ENCODE measurements at places on chromosomes 1 and 21.

- DNase-seq = no peak
Observed at GRCh38 chr1:12195416-12195815, 28.6 kb downstream of the TNFRSF1B start.

- no peak for DNase-seq
Observed at GRCh38 chr1:234094172-234094571, 189.7 kb downstream of the SLC35F3 start.

GRCh38 chr1:151594143-151594625 lies 17.7 kb upstream of the SNX27 start:
- peak; percentile 79 for DNase-seq

- DNase-seq = no peak
Observed at GRCh38 chr1:41882068-41882477, 36.6 kb downstream of the HIVEP3 start.

DNA sequence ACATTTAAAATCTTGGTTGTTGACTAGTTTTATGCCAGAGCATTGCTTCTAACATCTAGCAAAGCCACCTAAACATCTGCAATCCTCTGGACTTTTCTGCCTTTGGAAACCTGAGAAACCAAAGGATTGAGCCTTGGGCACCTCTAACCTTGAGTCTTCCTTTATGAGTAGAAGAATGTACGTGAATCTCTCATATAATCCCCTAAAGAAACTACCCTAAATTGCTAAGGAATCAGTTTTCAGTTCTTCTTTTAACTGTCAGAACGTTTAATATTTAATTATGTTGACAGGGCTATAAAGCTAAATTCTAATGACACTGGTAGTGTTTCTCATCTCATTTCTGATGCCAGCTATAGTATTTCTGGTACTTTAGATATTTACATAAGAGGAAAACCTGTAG lies 997.3 kb downstream of the AMY1C start:
- DNase-seq = no peak

DNA sequence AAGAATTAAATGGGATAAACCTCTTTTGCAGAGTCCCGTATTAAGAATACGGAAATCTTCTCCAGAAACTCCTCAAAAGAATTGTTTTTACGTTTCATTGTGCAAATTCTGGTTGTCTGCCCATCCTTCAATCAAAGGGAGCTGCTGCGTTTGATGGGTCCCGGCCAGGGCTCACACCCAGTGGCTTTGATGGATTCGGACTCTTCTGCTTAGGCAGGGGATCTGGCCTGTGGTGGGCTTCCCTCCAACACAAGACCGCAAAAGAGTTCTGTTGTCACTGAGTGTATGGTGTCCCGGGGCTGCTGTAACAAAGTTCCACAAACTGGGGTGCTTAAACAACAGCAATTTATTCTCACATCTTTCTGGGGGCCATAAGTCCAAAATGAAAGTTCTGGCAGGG lies 402.0 kb downstream of the PCP4 start:
- no peak for DNase-seq

DNA sequence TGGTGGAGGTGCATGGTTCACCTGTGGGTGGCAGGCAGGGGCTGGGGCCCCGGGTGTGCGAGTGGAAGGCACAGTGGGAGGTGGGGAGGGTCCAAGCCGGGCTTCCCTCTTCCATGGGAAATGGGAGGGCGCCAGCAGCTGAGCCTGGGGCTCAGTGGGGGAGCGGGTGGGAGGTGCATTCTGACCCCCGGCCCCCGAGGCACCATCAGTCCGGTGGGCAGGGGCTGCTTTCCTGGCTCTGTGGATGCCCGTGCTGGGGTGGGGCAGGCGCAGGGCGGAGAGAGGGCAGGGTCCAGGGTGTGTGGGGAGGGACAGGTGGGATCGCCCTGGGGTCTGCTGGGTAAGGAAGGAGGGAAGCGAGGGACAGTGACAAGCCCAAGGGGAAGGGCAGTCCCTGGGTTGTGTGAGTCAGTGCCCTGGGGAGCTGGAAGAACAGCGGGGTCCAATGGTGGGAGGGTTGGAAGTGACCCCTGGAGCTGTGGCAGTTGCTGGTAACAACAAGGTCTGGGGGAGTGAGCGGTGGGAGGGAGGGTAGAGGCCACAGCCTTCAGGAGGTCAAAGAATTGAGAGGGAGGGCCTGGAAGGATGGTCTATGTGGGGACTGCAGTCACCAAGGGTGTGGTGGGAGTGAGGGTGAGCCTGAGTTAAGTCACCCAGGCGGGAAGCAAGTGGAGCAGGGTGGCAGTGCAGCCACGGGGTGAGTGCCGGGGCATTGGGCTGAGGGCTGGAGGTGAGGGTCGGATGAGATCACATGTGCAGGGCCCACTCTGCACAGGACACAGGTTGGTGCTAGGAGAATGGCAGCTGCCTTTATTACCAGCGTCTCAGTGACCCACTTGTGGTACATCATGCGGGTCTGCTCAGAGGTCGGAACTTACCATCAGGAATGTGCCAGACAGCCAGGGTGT lies 29.6 kb downstream of the LHX4 start:
- no peak for DNase-seq

DNA sequence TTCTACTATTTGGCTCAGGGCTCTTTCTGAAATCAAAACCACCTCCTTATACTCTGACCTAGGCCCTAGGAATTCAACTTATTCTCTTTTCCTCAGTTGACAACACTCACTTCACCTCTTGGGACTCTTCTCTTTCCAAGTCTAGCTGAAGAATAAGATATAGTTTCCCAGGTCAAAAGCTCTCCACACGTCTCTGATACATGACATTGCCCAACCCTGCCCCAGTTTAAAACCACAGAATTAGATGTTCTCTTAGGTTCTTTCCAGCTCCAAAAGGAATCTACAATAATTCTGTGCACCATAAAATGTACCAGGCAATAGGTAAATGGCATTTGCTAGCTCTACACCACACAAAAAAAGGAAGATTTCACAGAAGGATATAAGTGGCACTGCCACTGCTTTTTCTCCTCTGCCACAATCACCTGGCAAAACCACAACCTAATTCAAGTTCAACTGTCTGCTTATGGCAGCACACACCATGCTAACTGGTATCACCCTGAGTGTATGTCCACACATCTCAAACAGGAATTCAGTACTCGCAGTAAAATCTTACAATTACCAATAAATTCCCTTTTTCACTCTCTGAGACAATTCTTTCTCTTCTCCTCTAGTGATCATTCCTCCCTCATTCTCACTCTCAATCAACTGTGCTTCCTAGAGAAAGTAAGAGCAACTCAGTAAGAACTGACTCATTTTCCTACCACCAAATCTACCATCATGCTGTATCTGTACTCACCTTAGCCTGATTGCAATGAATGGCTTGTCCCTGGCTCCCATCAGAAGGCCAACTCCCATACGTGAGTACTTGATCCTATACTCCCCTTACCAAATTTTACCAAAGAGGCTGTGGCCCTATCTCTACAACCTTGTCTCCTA lies 27.3 kb downstream of the ZBTB8OS start:
- DNase-seq = no peak

- no peak for DNase-seq
Observed at GRCh38 chr1:240190881-240191401, 99.3 kb downstream of the FMN2 start.

GRCh38 chr1:83764209-83764608 lies 234.7 kb downstream of the TTLL7 start:
- no peak for DNase-seq

DNA sequence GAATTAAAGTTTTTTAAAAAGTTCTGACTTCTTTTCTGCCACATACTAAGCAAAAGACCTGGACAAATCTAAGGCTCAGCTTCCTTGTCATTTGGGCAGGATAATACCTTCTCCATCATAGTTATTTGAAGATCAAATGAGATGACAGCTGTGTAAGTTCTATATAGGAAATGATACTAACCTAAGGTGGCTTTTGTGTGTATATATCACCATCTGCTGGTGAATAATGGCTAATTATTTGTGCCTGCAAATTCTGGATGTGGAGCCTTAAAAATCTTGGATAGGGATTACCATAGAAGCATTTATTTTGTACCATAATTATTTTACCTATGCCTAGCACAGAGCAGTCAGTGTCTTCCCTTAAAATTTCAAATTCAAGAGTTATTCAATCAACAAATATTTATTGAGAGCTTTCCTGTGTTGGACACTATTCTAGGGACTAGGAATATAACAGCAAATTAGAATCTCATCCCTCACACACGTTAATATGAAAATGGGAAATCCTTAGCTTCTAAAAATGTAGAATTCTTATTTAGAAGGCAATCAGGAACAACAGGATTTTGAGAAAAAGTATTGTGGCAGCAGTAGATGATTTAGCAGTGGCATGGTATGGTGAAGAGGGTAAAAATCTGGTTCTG lies 89.8 kb downstream of the TMEM200B start:
- no peak for DNase-seq

DNA sequence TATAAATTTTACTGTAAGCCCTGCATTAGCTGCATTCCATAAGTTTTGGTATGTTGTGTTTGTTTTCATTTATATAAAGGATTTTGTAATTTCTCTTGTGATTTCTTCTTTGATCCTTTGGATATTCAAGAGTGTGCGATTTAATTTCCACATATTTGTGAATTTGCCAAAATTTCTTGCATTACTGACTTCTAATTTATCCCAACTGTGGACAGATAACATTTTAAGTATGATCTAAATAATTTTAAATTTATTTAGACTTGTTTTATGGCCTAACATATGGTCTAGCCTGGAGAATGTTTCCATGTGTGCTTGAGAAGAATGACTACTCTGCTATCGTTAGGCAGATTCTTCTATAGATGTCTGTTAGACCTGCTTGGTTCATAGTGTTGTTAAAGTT lies 23.2 kb downstream of the RPE65 start:
- no peak for DNase-seq

DNA sequence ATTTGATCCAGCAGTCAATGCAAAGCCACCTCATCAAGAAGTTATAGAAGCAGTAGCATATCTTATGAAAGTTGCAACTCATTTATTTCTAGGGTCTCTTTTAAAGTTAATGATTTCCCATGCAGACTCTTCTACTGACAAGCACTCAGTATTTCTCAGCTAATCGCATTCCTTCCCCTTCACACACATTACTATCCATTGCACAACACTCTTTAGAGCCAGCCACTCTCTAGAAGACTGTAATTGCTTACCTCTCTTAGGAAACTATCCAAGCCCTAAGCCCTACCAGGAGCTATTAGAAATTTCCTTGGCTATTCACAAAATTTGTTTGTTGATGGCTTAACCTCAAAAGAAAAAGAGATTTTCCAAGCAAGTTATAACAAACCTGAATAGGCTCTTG lies 106.0 kb downstream of the ADAMTS1 start:
- DNase-seq = no peak

DNA sequence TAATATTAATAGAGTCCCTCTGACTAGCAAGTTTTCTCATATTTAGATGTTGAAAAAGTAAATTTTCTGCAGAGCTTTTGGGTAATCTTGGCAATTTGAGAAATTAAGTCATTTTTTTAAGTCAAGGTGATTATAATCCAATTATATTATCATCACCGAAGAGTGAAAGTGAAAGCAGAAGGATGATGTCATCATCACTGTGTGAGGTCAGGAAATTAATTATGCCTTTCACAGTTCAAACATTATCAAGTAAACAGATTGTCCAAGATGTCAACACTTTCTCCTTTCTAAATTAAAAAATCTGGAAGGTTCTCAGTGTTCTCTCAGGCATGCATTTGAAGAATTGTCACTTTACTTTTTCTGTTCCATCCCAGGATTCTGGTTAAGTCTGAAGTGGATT lies 296.0 kb downstream of the TBX15 start:
- DNase-seq = no peak

- no peak for DNase-seq
Observed at GRCh38 chr1:22677931-22678896, 25.2 kb downstream of the C1QB start.

- no peak for DNase-seq
Observed at GRCh38 chr1:219726480-219727272, 113.8 kb upstream of the ZC3H11B start.
